Tibial nerve (tissue), 4 donors: ENCODE measurements at places on chromosomes 11 and 22. TPM values are rescaled to one million over a fixed set of nuclear protein-coding genes. Genes with fewer than 3 reads are reported as not detected.

- peaks cover 9% of the 10 kb centered on the region for H3K4me1 ChIP-seq
- DNase-seq: no peak
Measured at GRCh38 chr11:1051356-1052132, 15.0 kb upstream of the MUC6 start.

DNA sequence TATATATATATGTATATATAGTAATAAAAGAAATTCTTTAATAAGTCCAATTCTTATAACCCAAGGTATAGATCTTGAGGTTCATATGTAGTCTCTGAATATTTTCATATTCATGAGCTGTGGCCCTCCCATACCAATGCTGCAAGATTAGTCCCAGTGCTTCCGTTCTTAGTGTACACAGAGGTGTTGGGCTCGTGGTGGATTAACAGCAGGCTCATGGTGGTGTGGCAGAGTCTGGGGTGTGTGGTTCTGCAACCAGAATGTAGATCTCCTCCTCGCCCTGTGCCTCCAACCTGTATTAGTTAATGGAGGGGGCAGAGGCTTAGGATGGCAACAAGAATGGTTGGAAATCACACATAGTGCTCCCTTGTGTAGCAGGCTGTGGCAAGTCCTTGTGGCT, 16.8 kb downstream of the PRDM10 start:
- H3K27ac ChIP-seq: no peak overlapping the region
- H3K36me3 ChIP-seq: no peaks in the 10 kb centered on the region
- H3K4me3 ChIP-seq: no peak overlapping the region
- no peak for DNase-seq
- H3K4me1 ChIP-seq: no peaks in the 10 kb centered on the region

- DNase-seq: no peak
- H3K4me3 ChIP-seq: no peak overlapping the region
- H3K4me1 ChIP-seq: no peaks in the 10 kb centered on the region
- H3K27ac ChIP-seq: no peak overlapping the region
- no peaks in the 10 kb centered on the region for H3K36me3 ChIP-seq
Measured at GRCh38 chr11:91124363-91124762, 901.5 kb upstream of the CHORDC1 start.

GRCh38 chr11:69196783-69197169, 41.0 kb downstream of the SMIM38 start:
- H3K27me3 ChIP-seq: no peaks in the 10 kb centered on the region
- no peak overlapping the region for H3K4me3 ChIP-seq
- H3K36me3 ChIP-seq: no peaks in the 10 kb centered on the region
- no peak for DNase-seq

DNA sequence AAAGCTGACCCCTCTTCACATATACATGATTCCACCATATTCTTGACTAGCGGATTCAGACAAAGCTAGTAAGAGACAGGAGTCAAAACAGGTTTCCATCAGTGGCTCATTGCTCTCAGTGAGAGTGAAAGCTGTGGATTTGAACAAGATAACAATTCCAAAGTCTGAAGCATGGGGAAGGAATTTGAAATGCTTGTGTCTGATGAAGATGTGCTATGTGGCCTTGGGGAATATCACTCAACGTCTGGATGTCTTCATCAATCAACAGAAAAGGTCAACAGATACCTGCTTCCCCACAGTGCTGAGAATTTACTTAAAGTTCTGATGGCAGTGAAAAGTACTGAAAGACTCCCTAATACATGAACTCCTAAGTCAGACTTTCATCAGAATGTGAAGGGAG, 46.9 kb upstream of the SESN3 start:
- no peaks in the 10 kb centered on the region for H3K36me3 ChIP-seq
- H3K27me3 ChIP-seq: no peaks in the 10 kb centered on the region
- DNase-seq: no peak
- H3K27ac ChIP-seq: no peak overlapping the region

DNA sequence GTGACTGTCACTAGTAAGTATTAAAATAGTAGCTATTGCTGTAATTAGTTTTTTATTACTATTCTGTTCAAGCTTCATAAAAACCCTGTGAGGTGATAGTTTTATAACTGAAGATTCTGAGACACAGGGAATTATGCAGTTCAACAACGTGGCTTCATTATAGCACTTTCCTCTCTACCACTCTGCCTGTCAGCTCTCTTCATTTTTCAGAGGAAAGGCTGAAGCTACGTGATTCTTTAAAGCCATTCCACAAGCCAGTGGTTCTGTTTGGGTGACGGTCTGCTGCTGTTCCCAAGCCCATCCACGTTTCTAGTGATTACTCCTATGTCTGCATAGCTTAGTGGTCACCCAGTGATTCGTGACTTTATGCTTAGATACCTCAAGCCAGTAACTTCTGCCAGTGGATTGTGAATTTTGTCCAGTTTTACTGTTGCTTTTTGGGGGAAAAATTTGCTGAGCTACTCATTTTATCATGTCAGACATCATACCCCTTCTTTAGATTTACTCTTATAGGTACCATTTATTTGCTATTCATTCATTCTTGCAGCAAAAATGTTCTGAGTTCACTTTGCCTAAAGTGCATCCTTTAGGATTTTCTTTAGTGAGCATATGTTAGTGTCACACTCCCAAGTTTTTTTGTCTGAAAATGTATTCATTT, 59.8 kb downstream of the UVRAG start:
- no peak for DNase-seq
- no peak overlapping the region for H3K4me3 ChIP-seq
- H3K27me3 ChIP-seq: no peaks in the 10 kb centered on the region
- H3K36me3 ChIP-seq: no peaks in the 10 kb centered on the region
- H3K4me1 ChIP-seq: no peaks in the 10 kb centered on the region
- H3K27ac ChIP-seq: no peak overlapping the region

DNA sequence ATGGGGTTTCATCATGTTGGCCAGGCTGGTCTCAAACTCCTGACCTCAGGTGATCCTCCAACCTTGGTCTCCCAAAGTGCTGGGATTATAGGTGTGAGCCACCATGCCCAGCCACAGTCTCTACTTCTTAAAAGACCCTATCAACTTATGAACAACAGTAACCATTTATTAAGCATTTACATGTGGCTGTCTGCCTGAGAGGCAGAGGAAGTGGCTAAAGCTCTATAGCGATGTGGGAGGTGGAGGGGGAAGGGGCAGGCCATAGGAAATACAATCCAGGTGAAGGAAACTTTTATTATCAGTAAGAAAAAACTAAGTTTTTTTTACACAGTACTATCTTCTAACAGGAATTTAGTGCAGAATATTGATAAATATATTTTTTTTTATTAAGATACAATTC, 87.8 kb upstream of the PHOX2A start:
- DNase-seq: no peak
- no peaks in the 10 kb centered on the region for H3K4me1 ChIP-seq

GRCh38 chr11:22957786-22958185, 97.5 kb upstream of the CCDC179 start:
- no peaks in the 10 kb centered on the region for H3K27me3 ChIP-seq
- no peaks in the 10 kb centered on the region for H3K4me1 ChIP-seq
- no peak overlapping the region for H3K27ac ChIP-seq
- H3K36me3 ChIP-seq: no peaks in the 10 kb centered on the region

P2RX3 gene
- not detected for total RNA-seq

DEPDC7 gene
- 12.2 TPM for total RNA-seq
